Uterus (tissue), 4 donors: ENCODE measurements at places on chromosomes 2 and 18.
A peak's percentile ranks its signal among the peaks of the same experiment; 100 is the strongest.

GRCh38 chr2:133362061-133362476 lies 206.2 kb downstream of the NCKAP5 start:
- DNase-seq: no peak

DNA sequence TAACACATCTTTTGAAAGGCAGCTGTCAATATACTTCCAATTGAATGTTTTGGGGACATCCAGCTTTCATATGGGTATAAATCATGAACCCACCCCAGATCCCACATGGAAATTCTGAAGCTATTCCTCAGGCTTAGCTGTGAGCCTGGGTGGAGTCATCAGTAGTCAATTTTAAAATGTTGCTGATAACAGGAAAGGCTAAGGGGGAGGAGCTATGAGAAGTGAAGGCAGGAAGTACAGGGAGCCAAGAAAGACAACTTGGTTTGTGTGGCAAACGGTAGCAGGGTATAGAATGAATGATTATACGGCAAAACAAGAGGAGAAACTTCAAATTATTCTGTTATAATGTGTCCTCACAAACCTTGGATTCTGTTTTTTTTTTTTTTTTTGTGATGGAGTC lies 108.6 kb downstream of the QPCT start:
- DNase-seq: no peak

DNA sequence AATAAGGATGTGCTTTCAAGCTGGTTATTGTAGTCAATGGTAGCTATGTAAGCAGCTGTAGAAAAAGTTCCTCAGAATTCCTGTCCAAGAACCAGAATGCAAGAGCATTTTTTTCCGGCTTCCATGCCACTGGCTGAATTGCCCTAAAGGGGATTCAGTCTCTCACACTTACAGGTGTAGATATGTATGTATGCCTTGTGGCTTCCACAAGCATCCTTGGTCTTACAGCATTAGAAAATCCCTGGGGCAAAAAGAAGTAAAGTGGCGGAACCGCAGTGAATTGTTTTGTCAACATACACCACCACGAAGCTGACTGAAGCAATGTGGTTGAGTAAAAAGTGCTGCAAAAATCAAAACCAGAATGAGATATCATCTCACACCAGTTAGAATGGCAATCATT lies 54.6 kb downstream of the FANCL start:
- no peak for DNase-seq

DNA sequence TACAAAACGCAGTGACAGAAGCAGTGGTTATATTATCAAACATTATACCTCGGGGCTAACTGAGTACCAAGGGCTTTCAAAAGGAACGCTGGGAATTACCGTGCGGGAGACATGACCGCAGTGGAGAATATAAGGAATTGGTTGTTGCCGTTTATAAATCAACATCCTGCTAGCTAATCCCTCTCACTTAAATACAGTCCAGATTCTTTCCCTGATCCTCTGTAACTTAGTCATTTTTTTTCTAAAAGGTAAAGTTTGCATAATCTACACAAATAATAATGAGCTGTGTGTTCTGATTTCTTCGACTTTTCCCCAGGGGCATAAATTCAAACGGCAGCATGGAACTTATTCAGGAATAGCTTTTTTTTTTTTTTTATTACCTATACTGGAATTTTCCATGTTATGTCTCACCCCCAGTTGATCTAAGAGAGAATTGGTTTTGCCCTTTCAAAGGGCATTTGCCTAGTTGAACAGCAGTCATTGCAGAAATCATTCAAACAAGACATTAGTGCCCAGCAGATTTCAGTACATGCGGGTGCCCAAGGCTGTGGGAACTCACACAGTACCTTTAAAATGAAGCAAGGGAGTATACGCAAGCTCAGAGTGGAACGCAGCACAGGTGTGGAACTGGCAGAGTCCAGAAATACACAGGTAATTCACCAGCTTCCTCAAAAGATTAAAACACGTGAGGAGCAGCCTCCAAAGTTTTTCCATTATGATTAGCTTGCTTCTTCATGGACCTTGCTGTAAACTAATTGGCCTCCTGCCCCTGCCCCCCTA lies 63.9 kb downstream of the SMIM21 start:
- no peak for DNase-seq

DNA sequence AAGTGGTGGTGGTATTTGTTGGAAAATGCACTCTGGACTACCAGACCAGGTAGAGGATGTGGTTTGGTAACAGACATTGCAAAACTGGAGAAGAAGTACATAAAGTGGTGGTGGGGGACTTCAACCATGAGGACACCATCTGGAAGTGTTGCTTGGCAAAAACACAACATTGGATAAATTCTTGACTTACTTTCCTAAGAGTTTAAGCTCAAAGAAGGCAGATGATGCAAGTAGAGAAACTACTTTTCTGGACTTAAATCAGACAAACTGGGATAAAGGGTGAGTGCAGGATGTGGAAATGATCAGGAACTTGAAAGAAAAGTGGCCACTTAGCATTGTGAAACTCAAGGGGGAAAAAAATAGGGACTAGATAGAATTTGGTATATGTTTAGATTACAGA lies 487.4 kb downstream of the ZEB2 start:
- DNase-seq: no peak

DNA sequence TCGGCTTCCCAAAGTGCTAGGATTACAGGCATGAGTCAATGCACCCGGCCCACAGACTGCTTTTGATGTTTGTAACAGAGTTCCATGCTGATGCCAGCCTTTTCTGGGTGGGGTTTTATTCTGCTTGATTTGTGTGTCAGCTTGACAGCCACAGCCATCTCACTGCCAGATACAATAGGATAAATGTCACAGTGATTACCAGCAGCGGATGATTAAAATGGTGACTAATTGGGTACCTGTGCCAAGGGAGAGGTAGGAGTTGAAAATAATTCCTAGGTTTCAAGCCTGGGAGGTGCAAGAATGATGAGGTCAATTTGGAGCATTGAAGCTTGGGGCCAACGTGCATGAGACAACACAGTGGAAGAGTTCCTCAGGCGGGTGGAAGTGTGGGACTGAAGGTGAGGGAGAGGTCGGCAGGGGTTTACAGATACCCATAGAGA lies 39.4 kb downstream of the SH2D6 start:
- no peak for DNase-seq

- no peak for DNase-seq
Measured at GRCh38 chr2:39416140-39416539, 20.9 kb downstream of the MAP4K3 start.

DNA sequence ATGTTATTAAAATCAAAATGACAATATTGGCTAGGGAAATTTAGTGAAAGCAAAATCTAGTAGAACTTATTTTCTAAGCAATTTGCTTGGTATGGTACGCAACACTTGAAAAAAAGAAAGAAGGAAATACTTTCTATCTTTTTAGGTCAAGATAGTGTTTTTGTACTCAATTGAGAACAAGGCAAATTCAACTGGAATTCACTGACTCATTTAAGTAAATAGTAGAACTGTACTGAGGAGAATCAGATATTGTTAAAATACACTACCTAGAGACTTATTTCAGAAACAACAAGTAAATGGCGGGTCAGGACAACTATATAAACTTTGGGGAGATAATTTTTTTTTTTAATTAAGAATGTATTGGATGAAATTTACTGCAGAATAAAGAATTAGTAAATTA lies 18.9 kb downstream of the ZRANB3 start:
- no peak for DNase-seq

DNA sequence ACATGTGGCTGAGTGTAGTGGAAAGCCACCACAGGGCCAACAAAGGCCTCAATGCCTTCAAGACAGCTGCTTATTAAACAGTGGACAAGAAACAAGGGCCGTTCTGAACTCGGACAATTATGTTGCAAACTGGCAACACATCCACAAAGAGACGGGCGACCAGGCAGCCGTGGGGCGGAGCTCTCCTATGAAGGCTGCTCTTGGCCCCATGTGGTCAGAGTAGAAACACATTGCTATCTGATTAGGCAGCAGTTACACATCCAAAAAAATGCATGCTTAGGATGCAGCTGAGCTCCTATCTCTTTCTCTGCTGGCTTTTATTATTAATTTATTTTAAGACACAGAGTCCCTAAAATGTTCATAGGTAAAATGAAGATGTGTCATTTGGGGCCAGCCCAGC lies 163.4 kb downstream of the TMEM163 start:
- DNase-seq: peak; percentile 19

GRCh38 chr2:148530350-148530749 lies 114.2 kb upstream of the EPC2 start:
- no peak for DNase-seq

DNA sequence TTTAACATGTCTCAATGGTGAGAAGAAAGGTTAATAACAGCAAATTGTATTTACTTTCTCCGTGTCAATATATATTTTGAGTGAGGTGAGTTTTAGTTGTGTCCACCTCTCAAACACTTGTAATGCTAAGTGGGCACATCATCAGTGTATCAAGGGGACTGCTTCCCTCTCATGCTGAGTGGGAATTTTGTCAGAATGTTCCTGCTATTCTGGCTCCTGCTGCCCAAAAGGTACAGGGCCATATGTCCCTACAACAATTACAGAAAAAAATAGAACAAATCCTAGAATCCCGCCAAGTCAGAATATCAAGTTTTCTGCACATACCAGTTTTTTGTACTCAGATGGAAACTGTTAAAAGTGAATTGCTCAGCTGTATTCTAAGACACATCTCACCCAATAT lies 5.4 kb upstream of the CERKL start:
- no peak for DNase-seq

GRCh38 chr2:152693033-152693432 lies 24.2 kb downstream of the PRPF40A start:
- no peak for DNase-seq

DNA sequence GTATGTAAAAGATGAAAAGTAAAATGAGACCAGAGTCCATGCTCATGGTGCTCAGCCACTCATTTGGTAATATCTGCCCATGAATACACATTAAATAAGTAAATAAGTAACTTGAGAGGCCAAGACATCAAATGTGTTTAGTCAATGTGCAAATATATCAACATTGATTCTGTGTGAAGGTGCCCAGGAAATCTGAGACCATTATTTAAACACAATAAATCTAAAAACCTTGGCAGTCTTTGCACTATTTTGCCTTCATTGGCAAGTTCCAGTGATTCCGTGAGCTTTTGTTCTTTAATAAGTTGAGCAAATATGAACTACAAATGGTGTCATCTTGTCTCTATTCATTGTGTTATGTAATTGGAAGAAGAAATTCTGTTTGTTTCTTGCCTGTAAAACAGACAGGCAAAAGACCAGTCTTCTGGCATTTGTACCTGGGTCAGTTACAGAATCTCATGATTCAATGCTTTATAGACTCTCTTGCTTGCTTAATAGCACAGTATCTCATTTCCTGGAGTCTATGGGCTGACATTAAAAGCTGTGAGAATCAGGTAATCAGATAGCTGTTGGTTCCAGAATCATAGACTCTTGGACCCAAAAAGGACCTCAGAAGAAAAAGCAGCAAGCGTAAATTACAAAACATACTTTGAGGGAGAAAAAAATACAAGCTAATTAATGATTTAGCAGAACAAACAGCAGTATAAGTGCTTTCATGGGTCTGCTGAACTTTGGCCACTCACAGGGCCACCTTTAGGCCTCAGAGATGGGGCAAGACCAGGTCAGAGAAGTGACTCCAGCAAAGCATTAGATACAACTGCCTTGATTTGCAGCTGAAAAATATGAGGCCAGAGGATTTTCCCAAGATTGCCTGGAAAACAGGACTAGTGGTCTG lies 20.0 kb upstream of the SERPINB3 start:
- no peak for DNase-seq

DNA sequence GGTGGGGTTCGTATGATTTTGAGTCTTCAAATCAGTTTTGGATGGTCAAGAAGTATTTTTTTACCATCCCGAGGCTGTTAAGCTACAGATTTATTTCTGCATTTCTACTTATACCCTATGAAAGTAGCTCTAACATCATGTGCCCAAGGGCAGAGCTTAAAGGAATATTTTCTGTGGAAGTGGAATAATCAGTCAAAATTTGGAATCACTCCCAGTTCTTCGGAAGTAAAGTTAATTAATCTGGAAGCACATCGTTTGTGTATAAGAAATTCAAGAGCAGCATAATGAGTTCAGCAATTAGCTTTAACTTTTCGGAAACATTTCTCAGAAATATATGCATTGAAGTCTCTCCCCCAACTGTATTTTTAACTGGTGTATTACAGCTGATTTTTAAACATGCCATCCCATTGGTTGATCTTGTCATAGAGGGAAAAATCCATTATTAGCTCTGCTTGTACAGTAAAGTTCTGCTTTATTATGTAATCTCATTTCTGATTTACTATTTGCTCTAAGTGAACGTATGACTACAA lies 510.1 kb downstream of the DCC start:
- DNase-seq: no peak

DNA sequence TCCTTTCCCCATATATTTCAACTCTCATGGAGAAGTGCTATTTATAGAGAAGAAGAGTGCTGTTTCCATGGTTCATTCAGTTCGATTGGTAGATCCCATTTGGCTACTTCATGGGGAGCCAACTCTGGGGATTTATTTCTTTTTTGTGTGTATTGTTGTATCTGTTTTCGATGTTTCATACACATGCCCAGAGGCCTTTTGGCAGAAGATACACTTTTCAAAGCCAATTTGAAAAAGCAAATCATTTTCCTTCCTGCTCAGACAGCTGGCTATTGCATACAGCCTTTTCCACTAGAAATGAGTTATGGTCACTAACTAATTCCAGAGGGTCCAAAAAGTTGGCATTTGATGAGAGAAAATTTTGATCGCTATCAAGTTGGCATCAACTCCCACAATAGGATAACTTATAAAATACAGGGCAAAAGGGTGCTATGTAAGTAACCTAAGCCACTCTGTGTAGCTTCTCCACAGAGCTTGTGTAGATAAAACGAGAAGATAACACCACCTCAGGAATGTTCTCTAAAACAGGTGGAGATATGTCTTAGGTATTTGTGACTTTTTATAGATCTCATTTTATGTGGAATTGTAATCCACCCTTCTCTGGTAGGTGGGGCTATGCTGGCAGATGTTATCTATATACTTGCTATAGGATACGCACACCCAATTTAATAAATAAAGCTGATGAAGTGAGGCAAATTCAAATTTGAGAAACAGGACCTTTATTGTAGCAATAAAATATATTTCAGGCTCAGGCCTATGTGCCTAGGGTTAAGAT lies 798.5 kb downstream of the SATB2 start:
- no peak for DNase-seq

DNA sequence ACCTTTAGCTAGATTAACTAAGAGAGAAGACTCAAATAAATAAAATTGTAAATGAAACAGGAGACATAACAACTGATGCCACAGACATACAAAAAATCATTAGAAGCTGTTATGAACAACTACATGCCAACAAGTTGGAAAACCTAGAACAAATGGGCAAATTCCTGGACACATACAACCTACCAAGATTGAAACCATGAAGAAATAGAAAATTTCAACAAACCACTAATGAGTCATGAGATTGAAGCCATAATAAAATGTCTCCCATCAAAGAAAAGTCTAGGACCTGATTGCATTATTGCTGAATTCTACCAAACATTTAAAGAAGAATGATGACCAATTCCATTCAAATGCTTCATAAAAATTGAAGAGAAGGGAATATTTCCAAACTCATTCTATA lies 54.3 kb downstream of the ST3GAL5 start:
- DNase-seq: no peak

- no peak for DNase-seq
Measured at GRCh38 chr2:106057206-106057605, 136.9 kb downstream of the UXS1 start.
